ENCODE measurements at places on chromosomes 1 and 21.

GRCh38 chr1:179031855-179032513 is 6.3 kb downstream of the FAM20B start:
- no peak for DNase-seq

DNA sequence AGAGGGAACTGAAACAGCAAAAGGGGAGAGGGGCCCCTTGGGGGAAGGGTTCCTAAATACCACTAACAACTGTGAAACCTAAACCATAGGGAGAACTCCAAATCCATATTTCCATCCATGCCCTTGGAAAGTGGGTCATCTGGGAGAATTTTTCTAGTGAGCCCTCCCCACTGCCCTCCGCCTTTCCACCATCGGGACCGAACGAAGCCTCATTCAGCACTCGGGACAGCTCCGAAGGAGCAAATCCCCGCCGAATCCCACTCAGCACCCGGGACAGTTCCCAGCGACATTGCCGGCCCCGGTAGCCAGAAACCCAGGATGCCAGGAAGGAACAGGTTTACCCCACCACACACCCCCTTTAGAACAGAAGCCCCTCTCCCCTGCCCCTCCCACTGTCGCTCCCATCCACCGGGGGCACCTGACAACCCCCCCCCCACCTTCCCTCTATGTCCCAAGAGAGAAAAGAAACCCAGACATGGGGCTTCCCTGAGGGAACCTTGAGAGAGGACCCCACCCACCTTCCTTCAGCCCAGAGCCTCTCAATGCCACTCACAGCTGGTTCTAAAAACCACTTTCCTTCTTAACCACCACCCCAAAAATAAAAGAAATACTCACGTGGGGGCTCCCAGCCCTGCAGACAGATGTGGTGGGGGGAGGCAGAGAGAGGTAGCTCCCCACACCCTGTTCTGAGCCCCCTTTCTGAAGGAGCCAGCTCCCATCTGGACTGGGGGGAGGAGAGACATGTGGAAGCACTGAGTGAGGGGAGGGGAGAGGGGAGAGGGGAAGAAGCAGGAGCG is 4.5 kb downstream of the DLGAP3 start:
- peak; percentile 19 for DNase-seq

- DNase-seq, result no peak
These were observed 430.1 kb upstream of the ESRRG start for GRCh38 chr1:217153361-217153760.

DNA sequence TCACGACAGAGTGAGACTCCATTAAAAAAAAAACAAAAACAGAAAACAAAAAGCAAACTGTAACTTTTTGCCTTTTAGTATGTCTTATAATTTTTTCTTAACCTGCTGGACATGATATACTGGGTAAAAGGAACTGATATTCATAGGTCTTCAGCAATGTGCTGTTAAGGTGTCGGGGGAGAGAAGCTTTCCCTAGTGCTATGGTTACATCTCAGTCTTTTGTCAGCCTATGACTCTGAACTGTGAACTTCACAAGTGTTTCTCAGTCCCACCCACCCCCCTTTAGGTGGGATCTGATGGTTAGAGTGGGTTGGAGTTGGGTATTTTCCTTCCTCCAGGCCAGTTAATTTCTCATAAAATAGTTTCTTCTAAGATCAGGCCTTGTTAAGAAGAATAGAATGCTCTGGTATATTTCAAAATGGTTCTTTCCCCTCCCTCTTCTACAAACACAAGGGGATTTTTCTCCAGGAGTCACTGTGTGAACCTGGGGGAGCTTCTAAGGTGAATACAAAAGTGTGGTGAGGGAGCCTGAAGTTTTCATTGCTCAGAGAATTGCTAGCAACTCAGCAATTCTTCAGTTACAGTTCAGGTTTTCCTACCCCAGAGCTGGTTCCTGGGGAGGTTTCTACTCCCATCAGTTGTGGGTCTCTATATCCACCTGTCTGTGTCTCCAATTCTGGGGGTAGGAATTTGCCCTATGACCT is 16.1 kb upstream of the EDARADD start:
- no peak for DNase-seq

GRCh38 chr21:38306433-38307141 is 49.8 kb downstream of the KCNJ15 start:
- DNase-seq, result no peak

GRCh38 chr1:221728037-221728505 is 13.8 kb downstream of the DUSP10 start:
- no peak for DNase-seq

- no peak for DNase-seq
These were observed 435.7 kb upstream of the PROX1 start for GRCh38 chr1:213552045-213552444.

- no peak for DNase-seq
These were observed 22.2 kb upstream of the TMEM200B start for GRCh38 chr1:29145739-29146437.

DNA sequence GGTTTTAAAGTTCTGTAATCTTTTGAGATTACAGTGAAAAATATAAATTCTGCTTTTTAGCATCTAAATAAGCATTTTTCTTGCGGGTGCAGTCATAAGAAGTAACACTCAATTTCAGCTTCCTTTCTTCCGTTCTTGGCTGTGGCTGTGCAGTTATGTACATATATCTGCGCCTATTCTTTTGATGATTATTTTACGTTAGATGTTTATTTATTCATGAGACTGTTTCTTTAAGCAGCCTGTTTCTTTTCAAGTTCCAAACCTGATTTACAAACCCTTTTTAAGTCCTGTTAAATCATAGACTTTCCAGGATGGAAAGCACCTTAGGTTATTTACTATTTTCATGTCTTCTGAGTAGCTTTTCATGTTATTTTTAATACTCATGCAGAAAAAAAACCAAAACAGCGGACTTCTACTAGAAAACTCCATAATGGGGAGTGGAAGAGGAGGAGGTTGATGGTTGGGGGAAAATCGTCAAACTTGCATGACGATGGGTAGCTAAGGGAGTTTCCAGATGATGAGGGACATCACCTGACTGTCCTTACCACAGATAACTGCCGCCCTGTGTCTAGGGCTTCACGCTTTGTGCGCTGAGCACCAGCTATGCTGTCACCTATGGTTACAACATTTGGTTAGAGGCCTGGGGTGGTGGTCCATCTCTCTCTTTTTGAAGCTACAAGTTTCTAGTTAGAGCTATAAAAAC is 2.6 kb downstream of the PRDM2 start:
- DNase-seq, result peak; percentile 80

- DNase-seq, result no peak
These were observed 11.6 kb upstream of the POU2F1 start for GRCh38 chr1:167209044-167209443.

GRCh38 chr21:43206231-43207042 is 37.6 kb downstream of the CRYAA start:
- no peak for DNase-seq

- DNase-seq, result no peak
These were observed 13.8 kb downstream of the CLDN14 start for GRCh38 chr21:36466061-36466511.

DNA sequence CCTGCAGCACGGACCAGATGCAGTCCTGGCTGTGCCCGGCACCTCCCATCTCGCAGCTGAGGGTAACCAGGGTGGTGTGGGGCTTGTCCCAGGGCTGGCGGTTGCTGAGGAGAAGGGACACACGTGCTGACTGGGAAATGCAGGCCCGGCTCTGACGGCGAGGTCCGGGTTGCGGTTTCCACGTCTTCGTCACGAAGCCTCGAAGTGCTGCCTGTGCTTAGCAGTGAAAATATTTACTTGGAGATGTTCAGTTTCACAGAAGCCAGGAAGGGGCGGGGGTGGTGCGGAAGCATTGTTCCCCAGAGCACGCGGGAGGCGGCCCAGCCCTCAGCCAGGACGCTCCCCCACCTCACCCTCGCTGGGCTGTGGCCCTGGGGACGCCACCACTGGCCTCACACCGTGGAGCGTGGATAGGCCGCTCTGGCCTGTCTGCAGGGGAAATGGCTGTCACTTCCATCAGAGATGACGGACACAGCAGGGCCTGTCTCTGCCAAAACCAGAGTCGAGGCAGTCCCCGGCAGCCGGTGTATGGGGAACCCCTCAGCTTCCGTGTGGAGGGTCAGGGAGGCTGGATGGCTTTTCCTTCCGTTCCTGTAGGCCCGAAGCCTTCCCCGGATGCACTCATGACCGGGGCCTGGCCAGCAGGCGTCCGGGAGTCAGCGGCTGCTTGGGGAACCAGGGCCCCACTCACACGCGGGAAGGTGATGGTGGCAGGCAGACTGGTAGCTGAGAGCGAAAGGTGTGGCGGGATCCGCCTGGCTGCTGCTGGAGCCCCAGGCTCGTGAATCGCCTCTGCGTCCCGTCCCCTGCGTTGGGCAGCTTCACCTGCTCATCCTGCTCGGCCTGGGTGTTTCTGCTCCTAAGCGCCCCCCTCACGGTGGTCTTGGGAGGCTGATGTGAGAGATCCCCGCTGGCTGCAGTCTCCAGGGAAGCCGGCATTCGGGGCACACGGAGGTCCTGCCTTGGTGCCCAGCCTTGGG is 14.7 kb upstream of the POFUT2 start:
- DNase-seq, result peak; percentile 59

- no peak for DNase-seq
These were observed 96.8 kb upstream of the C1orf21 start for GRCh38 chr1:184289825-184290550.

GRCh38 chr1:59879574-59879973 is 47.0 kb downstream of the CYP2J2 start:
- DNase-seq, result no peak

DNA sequence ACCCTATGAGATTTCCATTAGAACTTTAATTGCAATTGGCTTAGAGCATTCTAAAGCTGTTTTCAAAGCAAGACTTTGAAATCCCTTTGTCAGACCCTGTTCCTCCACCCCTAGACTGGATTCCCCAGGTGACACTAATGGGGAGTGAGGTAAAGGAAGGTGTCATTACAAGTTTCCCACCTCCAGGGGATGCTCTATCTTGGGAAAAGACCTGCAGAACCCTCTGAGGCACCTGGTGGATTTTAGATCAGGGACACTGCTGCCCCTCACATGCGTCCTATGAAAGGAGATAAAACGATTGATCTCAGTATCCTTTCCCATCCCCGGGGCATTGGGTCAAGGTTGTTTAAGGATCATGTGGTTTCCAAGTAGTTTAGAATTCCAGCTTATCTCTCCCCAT is 80.3 kb upstream of the RGS4 start:
- no peak for DNase-seq

- DNase-seq, result no peak
These were observed 16.7 kb upstream of the AVPR1B start for GRCh38 chr1:206133751-206134415.

DNA sequence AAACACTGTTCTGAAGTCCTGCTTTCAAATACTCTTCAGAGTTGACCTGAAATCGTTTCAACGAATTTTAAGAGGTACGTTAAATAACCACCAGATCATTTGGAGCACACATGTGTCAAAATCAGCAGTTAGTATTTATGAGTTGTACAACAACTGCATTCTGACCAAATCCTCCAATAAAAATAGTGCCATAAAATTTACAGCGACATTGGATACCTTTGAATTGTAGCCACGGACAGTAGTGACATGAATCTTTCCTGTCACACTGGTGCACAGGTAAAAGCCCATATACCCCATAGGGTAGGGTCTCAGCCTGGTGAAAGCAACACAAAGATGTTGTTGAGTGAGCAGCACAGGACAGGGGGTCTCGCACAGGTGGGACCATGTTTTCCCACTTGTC is 121.5 kb downstream of the CLIC6 start:
- no peak for DNase-seq

- DNase-seq, result no peak
These were observed 11.0 kb downstream of the OR2M5 start for GRCh38 chr1:248155927-248156326.

DNA sequence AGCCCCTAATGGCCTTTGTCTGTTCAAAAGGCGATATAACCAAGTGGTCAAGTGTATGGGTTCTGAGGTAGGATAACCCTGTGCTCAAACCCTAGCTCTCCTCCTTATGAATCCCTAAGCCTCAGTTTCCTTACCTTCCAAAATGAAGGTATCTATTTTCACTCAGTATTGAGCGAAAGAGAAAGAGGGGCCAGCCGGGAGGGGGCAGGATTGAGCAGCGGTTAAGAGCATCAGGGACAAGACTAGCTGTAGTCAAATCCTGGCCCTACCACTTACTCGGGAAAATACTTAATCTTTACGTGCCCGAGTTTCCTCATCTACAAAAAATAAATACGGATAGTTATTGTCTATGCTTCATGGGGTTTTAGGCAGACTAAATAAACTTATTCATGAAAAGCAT is 25.7 kb downstream of the LY9 start:
- DNase-seq, result no peak

All from effector CD4-positive, alpha-beta T cell (primary cell).